Inflammatory macrophage (primary cell): ENCODE measurements at places on chromosomes 6 and 20.

DNA sequence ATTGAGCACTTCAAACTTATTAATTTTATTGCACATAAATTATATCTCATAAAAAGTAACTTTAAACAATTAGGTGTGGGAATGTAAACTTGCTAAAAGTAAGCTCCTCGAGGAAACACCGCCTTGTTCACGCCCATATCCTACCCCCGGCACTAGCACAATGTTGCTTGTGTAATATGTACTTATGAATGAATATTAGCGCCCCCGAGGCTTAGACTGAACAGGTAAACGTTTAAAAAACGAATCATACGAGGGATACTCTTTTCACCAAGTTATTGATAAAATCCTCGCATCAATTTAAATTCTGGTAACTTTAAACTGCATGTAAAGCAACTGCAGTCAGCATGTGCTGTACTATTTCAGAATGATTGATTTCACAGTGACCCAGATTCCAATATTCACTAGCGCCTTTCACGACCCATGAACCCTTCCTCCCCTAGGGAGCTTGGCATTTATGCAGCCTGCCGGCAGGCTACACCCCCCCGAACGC is 637 bp downstream of the TFB1M start:
- peak; percentile 10 for DNase-seq

- no peak for DNase-seq
These were observed 121.3 kb downstream of the JPH2 start for GRCh38 chr20:44065401-44066340.

GRCh38 chr6:47701363-47701762 is 3.0 kb downstream of the ADGRF4 start:
- DNase-seq, result no peak

- peak; percentile 7 for DNase-seq
These were observed 86.3 kb downstream of the CHMP4B start for GRCh38 chr20:33897313-33897912.

DNA sequence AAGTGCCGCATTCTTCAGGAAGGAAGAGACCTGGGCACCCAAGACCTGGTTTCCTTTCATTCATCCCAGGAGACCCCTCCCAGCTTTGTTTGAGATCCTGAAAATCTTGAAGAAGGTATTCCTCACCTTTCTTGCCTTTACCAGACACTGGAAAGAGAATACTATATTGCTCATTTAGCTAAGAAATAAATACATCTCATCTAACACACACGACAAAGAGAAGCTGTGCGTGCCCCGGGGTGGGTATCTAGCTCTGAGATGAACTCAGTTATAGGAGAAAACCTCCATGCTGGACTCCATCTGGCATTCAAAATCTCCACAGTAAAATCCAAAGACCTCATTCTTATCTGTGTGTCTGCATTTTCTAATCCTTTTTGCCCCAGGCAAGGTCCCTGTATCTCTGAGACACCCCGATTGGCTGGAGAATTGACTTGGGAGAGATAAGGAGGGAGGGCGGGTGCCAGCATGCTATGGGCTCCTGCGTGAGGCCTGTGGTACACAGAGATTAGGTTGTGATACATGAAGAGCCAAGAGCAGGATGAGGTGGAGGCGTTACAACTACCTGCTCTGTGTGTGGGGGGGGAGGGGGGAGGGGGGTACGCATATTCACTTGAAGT is 4.8 kb downstream of the MUC21 start:
- DNase-seq, result no peak

GRCh38 chr20:49313283-49313682 is 35.4 kb upstream of the ZNFX1 start:
- no peak for DNase-seq

DNA sequence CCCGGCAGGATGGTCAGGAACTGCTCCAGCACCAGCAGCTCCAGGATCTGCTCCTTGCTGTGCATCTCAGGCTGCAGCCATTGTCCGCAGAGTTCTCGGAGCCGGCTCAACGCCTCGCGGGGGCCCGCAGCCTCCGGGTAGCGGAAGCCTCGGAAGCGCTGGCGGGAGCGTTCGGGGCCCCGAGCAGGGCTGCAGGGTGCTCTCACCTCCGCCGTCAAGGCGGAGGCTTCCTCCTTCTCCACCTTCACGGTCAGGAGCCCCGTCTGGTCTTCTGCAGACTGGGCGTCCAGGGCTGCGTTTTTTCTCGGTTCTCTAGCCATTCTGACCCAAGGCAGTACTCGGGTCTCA is 434 bp downstream of the ZKSCAN4 start:
- peak; percentile 25 for DNase-seq

DNA sequence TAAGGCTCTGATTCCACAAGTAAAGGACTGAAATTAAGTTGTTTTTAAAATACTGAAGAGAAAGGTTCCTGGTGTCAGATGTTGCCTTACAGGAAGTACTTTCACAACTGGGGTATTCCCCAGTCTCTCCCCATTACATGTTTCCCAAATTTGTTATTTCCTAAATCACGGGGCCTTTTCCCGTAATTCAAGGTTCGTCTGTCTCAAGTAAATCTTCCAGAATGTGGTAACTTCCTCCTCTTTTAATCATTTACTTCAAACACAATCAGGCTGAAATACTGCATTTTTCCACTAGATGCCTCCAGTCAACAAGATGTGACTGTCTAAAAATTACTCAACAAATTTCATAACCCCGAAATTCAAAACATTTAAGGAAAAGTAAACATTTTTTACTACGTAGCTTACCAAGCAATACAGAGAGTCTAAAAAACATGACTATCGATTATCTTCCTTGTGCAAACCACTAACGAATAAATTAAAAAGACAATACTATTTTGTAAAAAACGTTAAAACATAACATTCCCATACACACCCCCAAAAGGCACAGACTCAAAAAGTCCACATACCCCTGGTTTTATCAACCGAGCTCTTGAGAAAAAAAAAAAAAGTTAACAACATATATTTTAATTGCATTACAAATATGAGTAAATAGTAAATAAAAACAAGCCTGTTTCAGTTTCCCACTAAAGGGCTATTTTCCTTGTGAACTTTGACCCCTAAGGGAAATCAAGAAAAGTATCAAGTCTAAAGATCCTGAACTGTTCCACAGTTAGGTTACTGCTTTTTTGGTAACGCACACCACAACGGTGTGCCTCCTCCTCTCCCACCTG is 1.7 kb downstream of the SOD2 start:
- peak; percentile 98 for DNase-seq

DNA sequence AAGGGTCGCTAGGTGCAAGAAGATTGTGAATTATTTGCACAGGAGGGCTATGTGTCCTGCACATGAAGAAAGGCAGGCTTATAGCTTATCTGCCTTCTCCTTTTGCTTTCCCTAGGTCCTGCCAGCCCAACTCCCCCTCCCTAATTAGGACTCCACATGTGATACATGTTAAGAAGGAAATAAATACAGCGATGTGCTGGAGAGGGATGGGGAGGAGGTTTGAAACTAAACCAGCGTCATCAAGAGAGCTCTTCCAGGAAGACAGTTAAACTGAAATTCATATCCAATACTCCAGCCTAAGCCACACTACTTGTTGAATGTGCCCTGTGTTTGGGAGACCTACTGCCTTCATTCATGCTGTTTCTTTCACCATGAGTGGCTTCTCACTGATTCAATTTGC is 34.9 kb upstream of the UTRN start:
- DNase-seq, result no peak

DNA sequence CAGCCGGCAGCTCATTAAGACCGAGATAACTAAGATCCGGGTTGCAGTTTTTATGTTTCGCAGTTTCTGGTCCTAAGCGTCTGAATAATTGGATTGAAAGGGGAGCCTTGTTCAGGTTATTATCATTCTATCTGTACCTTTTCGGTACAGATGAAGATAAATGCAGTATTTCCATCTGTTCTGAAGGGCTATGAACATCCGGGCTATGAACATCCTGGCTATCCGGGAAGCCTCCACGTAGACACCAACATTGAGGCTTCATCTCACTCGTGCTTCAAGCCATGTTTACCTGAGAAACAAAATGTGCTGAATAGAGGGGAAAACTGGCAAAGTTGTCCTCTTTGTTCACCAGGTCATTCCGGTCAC is 399 bp upstream of the REPS1 start:
- DNase-seq, result no peak

DNA sequence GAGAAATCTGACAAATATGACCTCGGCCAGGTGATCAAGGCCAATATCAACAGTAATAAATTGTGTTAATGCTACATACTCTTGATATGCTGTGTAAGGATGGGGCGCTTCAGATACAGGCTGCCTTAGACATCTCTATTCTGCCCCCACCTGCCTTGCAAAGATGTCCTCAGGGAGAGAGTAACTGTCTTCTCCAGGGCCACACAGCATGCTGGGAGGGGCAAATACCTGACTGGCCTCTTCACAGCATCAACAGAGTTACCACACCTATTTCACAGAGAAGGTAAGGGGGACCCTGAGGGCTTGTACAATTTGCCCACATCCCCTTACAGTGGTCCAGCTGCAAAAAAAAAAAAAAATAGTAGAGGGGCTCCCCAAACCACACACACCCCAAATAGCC is 17.2 kb upstream of the KIAA1755 start:
- DNase-seq, result no peak

GRCh38 chr20:57374343-57374930 is 16.8 kb upstream of the RBM38 start:
- no peak for DNase-seq

GRCh38 chr6:144159742-144160141 is 9.4 kb downstream of the STX11 start:
- peak; percentile 62 for DNase-seq

GRCh38 chr20:60013296-60014139 is 55.3 kb downstream of the CDH26 start:
- DNase-seq, result no peak

DNA sequence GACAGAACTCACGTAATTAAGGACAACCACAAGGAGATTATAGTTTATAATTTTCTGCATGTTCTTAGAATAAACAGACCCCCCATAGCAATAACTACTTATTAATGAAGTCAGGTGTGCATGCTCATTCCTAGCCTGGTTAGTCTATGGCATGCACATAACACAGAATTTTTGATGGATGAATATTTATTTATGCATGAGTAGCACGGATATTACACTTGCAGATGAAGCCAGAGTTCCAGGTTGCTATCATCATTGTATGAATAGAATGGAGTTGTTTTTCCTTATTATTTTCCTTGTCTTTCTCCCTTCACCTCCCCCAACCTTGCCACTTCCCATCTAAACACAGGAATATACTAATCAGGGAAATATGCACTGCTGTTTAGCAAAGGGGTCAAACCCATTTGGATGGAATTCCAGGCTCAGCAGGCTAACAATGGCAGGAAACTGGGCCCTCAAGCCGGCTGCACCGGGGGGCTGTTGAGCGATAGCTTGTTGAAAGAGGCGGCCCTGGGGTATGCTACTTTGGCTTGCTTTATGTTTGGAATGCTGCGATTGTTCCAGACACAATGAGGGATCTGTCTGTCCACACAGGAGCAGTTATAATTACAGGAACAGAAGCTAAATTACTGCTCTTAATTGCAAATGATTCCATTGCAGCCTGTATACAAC is 112.6 kb downstream of the TMEM170B start:
- no peak for DNase-seq

DNA sequence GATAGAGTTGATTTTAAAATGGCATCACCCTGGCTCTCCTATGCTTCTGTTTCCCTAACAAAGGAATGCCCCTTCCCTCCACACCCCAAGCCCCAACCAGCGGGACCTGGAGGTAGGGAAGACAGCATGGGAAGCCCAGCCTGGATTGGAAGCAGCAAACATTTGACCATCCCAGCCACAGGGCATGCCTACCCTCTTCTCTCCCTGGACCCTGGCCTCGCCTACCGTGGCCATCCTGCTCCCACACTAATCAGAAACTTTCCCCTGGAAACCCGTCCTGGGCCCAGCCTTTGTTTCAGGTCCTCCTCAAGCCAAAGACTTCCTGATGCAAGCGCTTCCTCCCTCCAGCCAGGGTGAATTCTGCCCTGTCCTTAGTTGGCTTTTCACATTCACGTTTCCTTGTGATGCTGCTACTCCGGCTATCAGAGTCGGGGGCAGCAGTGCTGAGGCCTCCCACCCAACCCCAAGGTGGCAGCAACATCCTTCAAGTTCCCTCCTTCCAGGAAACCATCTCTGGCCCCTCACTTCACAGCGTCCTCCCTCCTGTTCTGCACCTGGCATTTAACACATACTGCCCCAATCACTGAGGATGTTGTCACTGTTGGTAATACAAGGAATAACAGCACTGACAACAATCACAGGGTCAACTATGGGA is 18.2 kb upstream of the ANGPT4 start:
- DNase-seq, result no peak

DNA sequence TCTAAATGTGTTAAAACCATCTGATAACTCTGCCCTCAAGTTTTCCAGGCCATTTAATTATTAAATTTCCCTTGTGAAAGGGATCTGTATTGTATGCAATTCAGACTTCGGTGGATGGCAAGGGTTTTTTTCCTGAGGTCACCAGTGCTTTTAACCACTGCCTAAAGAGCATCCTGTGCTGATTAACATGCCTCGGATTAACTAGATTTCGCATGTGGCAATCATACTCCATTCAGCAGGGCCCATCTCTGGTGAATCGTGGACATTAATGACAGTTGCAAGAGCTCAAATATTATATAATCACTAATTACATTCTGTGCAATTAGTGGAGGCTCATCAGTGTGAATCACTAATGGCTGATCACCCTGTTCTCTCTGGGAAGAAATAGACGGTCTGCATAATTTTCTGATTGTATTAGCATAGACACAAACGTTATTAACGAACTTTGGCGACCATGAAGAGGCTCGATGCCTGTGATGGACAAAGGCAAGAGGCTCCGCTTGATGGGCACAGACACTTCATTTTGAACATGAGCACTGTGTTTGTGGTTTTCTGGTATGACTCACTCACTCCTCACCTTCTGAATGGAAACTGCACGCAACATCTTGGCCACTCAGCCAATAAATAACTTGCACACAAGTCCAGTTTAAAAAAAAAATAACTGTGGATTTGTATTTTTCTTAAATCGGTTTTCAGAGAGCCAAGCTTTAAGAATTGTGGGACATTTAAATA is 31.4 kb downstream of the LINC00237 start:
- no peak for DNase-seq

DNA sequence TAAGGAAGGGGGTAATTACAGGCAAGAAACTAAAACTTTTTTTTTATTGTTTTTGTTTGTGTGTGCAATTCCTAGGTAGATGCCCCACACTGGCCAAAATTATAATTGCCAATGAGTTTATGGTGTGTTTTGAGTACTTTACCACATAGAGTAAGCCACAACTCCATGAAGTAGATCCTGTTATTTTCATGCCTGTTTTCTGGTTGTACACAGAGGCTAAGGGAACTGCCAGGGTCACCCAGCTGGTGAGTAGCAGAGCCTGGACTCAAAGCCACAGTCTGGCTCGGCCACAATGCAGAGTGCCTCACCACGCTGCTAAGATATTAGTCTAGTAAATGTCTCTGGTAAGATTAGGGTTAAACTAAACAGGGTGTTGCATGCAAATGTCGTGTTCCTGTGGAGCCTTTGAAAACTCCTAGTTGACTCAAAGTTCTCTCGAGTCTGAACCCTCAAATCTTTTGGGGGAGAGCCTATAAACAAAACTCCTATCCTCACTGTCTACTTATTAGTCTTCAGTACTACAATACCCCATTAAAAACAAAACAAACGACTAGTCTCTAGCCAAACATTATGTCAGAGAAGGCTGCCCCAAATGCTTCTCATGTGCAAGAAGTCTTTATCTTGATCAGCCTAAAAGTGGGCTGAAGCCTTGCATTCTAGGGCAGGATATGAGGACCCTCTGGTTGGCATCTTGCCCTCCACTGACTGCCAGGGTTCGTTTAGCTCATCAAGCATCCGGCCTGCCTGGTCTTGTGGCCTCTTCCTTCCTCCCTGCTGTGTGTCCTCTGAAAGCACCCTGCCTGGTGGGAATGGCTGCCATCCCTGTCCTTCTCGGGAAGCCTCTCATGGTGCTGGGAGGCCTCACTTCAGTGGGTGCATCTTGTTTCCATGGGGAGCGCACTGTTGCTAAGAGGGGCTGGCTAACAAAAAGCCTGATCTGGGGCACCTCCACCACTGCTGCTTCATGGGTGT is 4.2 kb downstream of the DUSP22 start:
- DNase-seq, result no peak
